ENCODE measurements at places on chromosomes 2 and 18.
A peak's percentile ranks its signal among the peaks of the same experiment; 100 is the strongest.

DNA sequence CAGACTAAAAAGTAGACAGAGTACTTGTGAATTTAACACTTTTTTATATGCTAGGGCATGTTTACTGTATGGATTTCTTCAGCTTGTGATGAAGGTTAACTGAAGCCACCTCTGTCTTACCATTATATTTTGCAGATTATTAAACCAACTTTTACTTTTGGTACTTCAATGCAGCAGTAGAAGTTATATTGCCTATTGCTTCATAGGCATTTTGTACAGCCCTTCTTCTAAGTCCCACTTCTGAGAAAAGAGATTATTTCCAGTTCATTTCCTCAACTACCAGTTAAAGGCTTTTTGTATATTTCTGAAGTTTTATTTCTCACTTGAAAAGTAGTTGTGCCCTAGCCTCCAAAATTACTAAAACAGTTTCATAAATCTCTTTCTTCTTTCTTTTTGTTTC lies 256.4 kb upstream of the FBXO11 start:
- no peak for DNase-seq

DNA sequence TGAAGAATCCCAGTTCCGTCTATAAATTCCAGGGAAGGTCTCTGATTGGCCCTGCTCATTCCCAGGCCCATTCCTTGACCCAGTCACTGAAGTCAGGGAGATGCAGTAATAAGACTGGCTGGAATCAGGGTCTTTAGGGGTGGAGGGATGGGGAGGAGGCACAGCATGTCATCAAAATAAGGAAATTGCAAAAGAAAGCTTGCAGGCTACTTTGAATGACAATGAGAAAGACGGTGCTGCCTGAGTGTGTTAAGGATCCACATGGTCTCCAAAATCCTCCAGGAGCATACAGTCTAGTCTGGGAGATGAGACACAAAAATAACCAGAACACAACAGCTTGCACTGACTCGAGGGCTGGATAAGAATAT lies 2.0 kb upstream of the DES start:
- no peak for DNase-seq

DNA sequence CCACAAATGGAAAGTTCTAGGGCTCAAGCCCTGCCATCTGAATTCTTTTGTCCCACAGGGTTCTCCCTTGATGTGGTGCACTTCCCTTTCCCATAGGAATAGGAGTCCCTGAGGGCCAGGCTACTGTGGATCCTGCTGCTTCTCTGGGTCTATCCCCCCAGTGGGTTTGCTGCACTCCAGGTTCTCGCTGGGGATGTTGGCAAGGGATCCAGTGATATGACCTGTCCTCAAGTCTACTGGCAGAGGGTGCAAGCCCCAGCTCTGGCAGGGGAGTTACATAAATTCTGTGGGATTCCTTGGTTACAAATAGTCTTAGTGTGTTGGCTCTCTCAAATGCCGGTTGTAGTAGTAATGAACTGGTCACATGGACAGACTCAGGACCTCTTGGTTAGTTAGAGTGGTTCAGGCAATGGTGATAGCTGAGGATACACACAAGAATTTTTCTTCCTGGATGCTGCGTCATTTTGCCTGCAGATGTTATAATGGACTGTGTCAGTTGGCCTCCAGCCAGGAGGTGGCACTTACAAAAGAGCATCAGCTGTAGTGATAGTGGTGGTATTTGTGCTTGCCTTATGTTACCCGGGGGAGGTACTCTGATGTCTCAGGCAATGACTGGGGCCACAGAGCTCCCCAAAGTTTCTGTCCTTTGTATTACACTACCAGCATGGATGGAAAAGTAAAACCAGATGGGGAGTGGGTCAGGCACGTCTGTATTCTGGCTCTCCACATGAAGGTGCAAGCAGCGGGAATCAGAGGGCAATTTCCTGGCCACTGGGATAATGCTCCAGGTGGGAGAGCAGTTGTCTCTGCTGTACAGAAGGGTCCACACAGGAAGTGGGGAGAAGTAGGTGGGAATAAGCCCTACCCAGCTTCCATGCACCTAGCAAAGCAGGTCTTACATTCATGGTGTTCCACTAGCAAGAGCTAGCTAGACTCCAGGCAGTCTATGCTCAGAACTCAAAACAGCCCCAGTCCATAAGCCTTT lies 267.9 kb downstream of the SOX11 start:
- no peak for DNase-seq

GRCh38 chr2:48940606-48941005 lies 185.1 kb upstream of the LHCGR start:
- DNase-seq: no peak

DNA sequence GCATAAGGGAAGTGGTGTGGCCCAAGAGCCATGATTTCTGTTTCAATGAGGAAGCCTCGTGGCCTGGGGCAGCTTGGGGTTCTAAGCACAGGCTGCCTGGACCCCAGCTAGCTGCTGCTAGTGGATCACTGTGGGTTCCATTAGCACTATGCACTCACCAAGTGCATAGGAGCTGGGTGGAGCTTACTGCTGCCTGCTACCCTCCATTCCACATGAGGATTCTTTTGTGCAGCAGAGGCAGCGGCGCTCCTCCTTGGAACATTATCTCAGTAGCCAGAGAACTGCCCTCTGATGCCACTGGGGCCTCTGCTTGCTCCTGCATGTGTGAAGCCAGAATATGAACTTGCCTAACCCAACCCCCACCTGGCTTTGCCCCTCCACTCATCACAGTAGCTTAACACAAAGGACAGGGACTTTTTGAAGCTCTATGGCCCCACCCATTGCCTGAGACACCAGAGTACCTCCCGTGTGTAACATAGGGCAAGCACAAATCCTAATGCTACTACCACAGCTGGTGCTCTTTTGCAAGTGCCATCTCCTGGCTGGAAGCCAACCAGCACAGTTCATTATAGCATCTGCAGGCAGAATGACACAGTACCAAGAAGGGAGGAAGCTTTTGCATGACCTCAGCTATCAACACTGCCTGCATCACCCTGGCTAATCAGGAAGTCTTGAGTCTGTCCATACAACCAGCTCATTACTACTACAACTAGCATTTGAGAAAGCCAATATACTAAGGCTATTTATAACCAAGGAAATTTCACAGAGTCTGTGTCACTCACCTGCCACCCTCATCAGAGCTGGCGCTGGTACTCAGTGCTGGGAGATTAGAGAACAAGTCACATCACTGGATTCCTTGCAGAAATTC lies 297.0 kb upstream of the GULP1 start:
- no peak for DNase-seq

- DNase-seq: no peak
Measured at GRCh38 chr2:235501673-235502031, 7.8 kb downstream of the AGAP1 start.

- no peak for DNase-seq
Measured at GRCh38 chr2:210997373-210997772, 441.0 kb downstream of the CPS1 start.

DNA sequence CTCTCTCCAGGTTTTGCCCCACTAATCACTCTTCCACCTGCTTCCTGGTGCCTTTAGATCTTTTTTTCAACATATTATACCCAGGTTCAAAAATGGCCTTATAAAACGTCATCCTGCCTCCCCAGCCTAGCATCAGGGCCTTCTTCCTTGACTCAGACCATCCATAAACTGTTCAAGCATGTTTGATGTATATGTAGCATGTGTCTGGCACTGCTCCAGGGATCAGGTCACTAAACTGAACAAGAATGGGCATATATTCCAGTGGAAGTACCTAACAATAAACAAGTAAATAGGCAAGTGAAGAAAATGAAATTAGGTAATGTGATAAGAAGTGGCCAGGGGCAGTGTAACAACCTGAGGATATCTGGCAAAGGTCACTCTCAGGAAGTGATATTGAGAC lies 141.2 kb downstream of the TRIB2 start:
- no peak for DNase-seq

DNA sequence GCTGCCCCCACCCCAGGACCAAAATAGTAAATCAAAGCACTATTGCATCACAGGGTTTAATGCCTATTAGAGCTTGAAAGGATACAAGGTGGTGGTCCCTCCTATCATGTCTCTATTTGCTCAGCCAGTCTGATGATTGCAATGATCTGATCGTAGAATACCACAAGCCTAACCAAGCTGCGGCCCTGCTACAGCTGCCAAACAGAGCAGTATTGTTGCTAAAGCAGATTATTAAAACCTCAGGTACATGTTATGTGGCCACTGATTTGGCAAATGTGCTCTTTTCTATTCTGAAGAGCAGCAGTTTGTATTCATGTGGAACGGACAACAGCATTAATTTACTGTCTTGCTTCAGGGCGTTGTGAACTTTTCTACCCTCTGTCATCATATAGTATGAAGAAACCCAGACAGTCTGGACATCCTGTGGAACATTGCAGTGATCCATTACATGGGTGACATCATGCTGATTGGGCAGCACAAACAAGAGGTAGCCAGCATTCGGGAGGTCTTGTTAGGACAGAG lies 8.4 kb upstream of the VAPA start:
- DNase-seq: no peak

GRCh38 chr2:42569116-42569711 lies 782 bp downstream of the MTA3 start:
- DNase-seq: peak; percentile 40

GRCh38 chr2:110766291-110766690 lies 33.9 kb downstream of the ACOXL start:
- no peak for DNase-seq

GRCh38 chr2:198127627-198128026 lies 323.2 kb downstream of the PLCL1 start:
- peak; percentile 28 for DNase-seq

DNA sequence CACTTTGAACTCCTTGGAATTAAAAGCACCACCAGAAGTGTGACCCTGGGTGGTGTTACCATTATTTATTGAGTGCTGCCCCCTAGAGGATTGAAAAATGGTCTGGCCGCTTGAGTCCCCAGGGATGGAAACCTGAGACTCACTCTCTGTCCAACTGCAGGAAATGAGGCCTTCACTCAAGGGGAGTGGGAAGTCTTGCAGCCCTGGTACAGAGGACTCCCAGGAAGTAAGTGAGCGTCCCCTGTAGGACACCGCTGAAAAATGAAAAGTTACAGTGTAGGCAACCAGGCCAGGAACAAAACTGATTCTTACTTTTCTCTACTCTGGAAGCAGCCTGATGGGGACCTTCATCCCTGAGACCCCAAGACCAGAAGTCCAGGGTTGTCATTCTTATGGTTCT lies 2.2 kb upstream of the NRP2 start:
- no peak for DNase-seq

DNA sequence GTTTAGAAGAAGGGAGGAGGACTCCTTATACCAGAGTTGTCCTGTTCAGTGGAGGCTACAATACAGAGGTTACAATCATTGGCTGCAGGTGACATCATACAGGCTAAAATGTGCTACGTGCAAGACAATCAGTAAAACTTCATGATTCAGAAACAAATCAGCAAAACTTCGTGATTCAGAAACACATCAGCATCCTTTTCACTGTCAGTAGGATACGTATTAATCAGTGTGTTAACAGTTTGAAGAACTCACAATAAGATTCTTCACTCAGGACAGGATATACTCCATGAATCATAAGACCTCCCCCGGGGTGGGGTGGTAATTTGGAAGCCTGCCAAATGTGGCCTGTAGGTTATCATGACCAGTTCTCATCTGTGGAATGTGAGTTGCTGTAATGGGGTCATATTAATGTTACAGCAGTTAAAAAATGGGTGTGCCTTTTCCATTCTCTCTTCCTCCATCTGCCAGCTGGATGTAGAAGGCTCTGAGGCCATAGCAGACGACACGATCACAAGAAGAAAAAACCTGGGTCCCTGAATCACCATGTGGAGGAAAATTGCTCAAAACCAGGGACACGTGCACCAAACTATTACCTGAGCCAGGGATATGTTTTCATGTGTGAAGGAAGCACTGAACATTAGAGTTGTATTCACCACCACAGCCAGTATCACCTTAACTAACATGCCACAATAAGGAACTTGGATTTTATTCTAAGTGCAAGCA lies 134.8 kb upstream of the CREB1 start:
- DNase-seq: no peak

DNA sequence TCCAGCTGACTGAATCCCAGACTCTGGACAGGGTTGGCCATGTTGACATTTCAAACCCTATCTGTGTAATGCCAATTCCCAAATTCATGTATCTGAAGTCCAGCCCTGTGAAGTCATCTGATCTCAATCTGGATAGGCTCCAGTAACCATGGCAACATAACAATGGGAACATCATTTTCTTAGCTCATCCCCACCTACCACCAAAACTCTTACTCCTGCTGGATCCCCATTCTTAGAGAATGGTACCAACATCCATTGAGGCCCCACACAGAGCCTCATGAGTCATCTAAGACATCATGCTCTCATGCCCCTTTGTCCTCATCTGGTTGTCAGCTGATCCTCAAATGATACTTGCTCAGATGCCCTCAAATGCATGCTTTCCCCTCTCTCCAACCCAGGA lies 58.9 kb upstream of the TEX51 start:
- no peak for DNase-seq

- no peak for DNase-seq
Measured at GRCh38 chr2:145652036-145652435, 1132.1 kb upstream of the ZEB2 start.

GRCh38 chr2:62382757-62383156 lies 123.2 kb downstream of the TMEM17 start:
- no peak for DNase-seq

DNA sequence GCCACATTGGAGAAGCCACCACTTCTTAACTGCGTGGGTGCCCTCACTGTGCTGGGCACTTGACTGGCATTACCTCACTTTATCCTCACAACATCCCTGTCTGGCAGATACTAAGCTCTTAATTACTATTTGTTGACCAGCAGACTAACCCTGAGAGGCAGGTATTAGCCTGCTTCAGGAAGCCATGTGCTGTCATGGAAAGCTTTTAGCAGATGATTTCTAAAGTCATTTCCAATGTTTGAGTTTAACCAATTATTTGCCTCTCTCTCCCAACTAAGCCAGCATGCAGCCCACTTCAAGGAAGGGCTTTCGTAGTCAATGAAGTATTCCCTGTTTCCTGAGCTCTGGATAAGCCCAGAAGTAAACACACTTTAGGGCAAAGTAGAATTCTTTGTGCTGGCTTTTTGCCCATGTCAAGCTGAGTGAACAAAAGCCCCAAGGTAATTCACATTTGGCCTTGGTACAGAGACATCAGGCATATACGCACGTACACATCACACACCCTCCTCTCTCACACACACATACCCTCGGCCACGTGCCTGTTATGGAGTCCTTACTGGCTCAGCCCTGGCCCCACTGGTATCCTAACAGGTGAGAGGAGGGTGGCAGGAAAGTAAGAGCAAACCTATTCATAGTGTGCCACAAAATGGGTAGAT lies 108.6 kb downstream of the C1D start:
- no peak for DNase-seq

- DNase-seq: no peak
Measured at GRCh38 chr2:120396013-120396860, 50.3 kb downstream of the INHBB start.

DNA sequence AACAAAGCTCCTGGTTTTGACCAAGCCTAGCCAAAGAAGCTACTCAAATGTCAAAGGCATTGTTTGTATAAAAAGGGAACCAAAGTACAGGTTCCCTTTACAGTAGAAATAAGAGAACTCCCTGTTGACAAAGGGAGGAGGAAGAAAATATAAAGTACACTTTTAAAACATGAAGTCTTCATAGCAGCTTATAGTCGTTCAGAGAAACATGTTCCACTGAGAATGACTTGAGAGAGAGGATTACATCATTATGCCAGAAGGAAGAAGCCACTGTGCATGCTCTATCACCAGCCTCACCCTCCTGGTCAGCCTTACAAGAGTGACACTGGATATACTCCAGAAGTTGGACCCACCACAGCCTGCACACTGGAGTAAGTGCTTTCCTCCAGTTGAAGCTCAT lies 2.5 kb upstream of the DHRS9 start:
- DNase-seq: no peak

All from GM19239 (cell line).